GM12878 (cell line): ENCODE measurements at places on chromosomes 4 and X.

DNA sequence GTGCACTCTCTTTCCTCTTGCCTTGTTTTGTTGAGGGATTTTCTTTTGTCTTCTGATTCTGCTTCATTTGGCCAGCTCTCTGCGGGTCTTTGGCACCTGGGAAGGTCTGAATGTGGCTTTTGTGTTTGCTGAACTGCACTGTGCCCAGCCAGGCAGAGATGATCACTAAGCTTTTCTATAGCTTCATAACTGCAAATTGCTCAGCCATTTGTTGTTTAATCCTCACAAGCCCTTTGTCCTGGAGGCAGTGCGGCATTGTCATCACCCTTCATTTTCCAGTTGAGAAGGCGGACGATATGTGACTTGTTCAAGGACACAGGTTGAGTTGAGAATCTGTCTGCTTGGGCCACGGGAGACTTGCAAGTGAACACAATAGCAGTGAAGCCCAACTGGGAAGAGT is 46.0 kb upstream of the SFRP2 start:
- DNase-seq = no peak

GRCh38 chr4:6960628-6961412 is 51.2 kb downstream of the TBC1D14 start:
- DNase-seq = no peak

GRCh38 chr4:187613089-187613839 is 382.3 kb upstream of the ZFP42 start:
- no peak for DNase-seq

DNA sequence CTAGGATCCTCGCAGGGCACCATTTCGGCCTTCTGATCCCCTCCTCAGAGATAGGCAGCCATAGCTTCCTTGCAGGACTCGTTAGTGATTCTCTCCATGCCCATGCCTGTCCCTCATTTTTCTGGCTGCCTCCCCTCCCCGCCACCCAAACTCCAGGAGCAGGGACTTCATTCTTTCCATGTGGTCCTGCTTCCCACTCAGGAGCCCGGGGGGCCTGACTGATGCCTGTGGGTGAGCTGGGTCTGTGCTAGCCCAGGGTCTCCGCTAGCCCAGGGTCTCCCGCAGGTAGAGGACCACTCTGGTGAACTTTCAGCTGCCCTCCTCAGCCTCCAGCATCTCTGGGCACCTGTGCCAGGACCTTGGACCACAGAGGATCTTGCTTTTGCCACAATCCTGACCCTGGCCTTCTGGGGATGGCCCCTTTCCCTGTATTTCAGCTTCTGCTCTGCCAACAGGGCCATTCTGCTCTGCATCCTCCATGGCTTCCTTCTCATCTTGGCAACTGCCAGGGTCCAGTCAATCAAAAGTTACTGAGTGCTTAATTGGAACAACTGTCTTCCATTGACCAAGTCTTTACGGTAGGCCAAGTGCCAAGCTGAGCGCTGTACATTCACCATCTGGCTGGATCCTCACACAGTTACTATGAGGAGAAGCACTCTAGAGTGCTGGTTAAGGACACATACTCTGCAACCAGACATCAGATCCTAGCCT is 152.2 kb downstream of the EFNB1 start:
- no peak for DNase-seq

- DNase-seq = no peak
Observed at GRCh38 chr4:20178902-20179576, 72.7 kb upstream of the SLIT2 start.

GRCh38 chr4:118850488-118851173 is 14.7 kb upstream of the SEC24D start:
- DNase-seq = no peak

DNA sequence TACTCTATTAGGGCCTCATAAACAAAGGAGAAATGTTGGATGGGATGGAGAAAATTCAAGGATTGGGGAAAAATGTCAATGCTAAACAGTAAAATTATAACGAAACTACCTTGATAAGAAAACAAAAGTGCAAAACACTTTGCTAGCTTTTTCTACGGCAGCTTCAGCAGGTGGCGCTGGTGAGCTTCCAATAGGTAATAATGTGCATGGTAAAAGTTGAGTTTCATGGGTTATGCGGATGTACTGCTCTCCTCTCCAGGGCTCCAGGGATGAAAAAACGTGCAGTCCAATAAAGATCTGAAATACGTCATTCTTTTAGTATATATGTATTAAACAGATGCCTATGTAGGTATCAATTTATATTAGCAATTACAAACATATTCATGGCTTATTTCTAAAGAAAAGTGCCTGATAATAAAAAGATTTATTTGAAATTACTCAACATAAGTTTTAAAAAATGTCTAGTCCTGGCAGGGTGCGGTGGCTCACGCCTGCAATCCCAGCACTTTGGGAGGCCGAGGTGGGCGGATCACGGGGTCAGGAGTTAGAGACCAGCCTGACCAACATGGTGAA is 239.6 kb downstream of the GRXCR1 start:
- peak; percentile 3 for DNase-seq

DNA sequence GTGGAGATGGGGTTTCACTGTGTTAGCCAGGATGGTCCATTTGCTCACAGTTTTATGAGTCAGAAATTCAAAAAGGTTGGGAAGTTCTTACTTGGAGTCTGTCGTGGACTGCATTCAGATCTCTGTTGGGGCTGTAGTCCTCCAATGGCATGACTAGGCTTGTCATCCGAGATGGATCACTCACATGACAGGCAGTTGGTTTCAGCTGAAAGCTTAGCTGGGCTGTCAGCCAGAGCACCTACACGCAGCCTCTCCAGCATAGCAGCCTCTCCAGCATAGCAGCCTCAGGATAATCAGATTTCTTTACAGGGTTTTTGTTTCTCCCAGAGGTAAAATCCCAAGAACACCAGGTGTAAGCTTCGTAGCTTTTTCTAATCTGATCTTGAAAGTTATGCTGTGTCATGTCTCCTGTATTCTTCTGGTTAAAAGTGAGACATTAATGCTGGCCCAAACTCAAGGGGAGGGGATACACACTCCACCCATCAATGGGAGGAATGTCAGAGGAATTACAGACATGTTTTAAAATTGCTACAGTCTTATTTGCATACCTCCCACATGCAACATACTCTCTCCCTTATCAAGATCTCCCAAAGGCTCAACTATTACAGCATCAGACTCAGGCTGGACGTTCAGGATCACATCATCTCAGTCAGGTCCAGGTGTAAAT is 31.6 kb upstream of the SOD3 start:
- DNase-seq = no peak

DNA sequence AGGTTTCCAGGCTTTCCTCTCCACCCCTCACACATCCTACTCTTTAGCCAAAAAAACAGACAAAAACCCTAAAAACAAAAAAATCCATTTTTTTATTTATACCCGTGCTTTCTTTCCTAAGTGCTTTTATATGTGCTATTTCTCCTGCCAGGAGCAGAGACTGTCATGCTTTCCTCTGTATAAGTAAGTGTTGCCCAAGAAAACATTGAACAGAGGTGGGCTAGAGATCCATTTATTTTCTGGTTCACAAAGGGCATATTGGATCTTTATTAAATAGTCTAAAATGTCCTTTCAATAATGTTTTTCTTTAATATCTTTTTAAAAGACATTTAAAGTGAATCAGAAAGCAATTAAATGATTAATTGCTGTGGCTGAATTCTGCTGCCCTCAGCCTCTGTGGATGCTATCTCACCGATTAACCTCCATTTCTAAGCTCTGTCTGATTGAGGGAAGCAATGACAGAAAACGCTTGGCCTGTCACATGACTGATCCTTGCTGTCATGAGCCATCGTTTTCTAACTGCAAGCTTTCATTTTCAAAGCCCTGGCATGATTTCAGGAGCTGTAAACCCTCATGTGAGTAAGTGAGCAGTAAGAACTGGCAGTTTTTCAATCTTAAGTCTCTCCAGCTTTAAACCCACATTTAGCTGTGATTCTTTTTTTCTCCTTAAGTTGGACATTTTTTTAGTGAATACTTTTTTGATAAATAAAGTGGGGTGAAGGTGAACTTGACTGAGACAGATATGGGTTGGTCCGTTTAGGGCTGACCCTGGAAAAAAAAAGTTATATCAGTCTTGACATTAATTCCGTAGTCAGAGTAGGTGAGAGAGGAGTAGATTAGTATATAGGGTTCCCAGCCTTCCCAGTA is 180.7 kb upstream of the PGRMC2 start:
- no peak for DNase-seq
